Caudate nucleus (tissue), 63 donors: ENCODE measurements at places on chromosomes 2 and 18.

GRCh38 chr2:172586245-172586891 lies 30.5 kb downstream of the PDK1 start:
- no peak for DNase-seq

GRCh38 chr2:147760984-147761383 lies 83.8 kb upstream of the ACVR2A start:
- DNase-seq, result no peak

- no peak for DNase-seq
These were observed 9.1 kb downstream of the KCNF1 start for GRCh38 chr2:10920764-10921388.

DNA sequence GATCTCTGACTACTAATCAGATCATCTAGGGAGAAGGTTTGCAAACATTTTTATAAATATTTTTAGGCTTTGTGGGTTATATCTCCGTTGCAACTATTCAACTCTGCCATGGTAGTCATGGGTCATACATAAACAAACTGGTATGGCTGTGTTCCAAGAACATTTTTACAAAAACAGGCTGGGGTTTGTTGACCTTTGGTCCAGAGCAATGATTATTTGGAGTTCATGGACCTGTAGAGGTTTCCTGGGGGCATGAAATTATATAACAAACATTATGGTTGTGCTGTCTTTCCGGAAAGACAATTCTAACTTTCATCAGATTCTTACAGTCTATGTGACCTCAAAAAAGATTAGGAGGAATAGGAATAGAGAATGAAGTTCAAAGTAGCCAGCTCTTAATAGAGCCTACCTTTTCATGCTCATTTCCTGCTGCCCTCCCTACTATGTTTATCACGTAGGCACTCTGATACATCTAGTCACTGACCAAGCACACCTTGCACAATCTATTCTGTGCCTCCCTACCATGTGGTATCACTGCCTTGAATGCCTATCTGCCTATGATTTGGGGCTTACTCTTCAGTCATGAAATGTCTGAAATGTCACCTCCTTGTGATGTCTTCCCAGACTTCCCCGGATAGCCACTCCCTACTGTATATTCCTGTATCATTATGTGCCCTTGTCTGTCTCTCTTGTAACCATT lies 102.4 kb upstream of the SCN1A start:
- no peak for DNase-seq

DNA sequence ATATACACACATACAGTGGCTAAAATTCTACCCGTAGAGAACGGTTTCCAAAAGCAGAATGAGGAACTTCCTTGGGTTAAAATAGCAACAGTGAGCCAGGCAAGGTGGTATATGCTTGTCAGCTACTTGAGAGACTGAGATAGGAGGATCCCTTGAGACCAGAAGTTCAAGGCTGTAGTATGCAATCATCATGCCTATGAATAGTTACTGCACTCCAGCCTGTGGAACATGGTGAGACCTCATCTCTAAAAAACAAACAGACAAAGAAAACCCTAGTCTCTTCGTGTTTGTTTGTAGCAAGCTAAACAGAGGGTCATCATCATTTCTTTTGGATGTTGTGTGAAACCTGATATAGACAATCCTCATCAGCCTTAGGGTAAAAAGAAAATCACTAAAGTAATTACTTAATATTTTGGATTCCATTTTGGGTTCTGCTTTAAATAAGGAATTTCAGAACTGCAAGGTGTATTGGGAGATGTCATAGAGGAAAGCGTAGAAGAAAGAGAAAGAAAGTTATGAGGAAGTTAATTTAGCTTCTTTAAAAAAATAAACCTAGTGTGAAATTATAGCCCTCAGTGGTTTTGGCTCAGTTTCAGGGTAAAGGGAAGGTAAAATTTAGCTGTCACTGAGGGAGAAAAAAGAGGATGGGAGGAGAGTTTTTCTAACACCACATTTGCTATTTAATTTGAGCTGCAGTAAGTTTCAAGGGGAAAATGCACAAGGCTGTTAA lies 46.5 kb downstream of the PLEK start:
- DNase-seq, result no peak

DNA sequence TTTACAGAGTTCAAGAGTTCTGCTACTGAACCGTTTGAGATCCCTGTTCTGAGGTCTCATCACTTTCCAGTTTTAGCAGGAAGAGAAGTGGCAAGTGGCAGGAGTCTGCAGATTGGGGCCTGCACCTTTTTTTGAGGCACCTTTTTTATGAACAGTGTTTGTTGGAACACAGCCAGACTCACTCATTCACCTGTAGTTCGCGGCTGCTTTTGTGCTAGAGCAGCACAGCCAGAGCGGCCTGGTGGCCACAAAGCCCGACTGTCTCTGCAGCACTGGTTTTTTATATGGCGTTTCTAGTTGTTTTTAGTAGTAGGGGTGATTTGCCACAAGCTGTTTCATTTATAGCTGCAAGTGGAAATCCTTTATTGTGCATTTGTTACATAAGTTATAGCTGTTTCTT lies 8.6 kb downstream of the ACP1 start:
- DNase-seq, result no peak

- no peak for DNase-seq
These were observed 73.8 kb downstream of the CLIP4 start for GRCh38 chr2:29189052-29189451.

DNA sequence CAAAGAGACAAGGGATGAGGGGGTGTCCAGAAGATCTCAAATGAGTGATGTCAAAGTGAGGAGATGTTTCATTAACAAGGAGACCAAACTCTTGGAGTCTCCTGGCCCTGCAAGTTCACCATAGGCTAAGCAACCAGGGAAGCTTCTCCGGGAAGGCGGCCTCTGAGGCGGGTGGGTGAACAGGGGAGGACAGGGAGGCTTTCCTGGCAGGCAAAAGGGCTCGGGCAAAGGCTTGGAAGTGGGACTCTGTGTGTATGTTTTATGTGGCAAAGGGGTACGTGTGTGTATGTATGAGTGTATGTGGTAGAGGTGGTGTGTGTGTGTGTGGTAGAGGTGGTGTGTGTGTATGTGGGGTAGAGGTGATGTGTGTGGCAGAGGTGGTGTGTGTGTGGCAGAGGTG lies 163.9 kb downstream of the DYSF start:
- no peak for DNase-seq

DNA sequence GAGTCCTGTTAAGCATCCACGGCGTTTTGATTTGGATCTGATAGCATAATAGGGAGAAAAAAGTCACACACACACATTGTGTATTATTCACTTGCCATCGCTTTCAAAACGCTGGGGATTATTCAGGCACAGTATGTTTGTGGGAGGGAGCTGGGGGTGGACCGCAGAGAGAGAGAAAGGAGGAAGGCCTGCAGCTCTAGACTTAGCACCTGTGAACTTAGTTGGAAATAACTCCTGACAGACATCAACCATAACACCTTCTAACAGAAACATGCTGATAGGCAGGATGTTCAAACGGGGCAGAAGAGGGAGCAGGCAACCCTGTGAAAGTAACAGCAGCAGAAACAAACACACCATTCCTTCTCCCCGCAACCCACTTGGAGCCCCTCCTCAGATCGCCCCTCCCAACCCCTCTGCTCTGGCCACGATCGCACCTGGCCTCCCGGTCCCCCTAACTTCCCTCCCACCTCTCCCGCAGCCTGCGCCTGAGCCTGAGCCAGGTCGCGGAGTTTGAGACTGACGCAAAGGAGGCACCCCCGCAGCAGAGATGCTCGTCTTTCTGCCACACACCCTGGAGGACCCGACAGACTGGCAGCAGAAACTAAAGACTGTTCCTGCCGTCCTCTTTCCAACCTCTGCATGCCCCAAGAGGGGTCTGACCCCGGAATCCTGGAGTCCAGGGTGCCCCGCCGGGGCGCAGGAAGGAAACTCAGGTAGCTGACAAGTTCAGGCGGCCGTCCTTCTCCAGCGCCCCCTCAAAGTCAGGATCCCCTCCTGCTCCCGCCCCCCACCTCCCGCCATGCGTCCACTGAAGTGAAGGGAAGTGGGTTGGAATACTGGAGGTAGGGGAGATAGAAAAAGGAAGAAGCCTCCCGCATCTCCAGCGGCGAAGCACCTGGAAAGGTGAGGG lies 738 bp downstream of the CHST9 start:
- DNase-seq, result no peak

DNA sequence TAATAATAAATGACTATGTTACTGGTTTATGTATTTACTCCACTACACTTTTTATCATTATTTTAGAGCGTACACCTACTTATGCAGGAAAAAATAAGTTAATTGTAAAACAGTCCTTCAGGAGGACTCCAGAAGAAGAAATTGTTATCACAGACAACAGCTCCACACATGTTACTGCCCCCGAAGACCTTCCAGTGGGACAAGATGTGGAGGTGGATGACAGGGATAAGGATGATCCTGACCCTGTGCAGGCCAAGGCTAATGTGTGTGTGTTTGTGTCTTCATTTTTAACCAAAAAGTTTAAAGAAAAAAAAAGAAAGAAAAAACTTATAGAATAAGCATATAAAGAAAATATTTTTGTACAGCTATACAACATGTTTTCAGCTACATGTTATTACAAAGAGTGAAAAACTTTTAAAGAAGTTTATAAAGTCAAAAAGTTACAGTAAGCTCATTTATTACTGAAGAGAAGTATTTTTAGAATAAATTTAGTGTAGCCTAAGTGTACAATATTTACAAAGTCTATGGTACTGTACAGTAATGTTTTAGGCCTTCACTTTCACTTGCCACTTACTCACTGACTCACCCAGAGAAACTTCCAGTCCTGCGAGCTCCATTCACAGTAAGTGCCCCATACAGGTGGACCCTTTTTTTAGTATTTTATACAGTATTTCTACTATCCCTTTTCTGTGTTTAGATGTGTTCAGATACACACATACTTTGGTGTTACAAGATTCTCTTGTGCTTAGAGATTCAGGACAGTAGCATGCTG lies 7.5 kb downstream of the TGFBRAP1 start:
- DNase-seq, result no peak

DNA sequence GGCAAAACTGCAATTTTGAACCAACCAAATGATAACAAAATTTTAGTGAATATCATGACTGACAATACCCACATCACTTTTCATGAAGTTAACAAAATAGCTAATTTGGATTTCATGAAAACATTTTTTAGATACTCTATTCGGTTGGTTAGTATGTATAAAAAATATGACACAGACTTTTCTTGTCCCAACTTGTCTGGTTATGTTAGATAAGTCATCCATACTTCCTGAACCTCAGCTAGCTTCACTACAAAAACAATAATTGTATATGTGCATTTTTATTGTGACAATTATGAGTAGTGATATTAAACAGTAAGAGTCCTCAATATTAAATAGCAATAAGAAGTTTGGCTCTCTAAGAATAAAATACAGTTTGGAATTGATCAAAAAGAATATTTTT lies 408.1 kb upstream of the DSEL start:
- no peak for DNase-seq

GRCh38 chr2:142038826-142039225 lies 92.0 kb downstream of the LRP1B start:
- no peak for DNase-seq

- no peak for DNase-seq
These were observed 12.5 kb upstream of the SLC38A11 start for GRCh38 chr2:164967781-164968228.

DNA sequence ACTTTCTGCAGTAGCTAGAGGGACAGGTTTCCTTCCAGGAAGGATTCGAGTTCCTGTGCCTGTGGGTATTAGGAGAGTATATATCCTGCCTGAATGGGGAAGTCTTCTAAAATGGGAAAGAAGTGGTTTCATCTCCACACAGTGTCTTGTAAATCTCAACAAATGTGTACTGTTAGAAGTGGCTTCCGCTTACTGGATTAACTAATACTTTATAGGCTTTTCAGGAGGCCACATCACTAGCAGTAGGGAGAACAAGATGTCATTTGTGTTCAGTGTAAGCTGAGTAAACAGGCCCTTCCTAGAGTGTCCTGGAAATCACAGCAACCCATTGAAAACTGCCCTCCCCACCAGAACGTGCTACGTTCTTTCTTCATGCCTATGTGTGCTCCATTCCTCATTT lies 12.5 kb upstream of the POLR1B start:
- no peak for DNase-seq

DNA sequence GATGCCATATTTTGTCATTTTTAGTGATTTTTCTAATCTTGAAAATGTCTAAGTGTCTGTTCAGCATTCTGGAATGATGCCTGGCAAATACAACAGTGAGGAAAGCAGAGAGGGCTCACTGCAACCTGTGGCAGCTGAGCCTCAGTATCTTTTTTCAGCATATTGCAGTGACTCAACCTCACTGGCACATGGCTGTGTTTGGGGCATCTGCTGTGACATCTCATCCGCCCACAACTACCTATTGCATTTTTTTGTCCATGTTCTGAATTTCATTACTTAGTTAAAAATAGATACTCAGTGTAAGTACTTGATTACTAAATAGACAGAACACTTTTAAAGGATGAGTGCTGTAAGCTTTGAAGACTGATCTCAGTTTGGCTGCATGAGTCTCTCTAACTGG lies 10.7 kb downstream of the BABAM2 start:
- DNase-seq, result no peak

DNA sequence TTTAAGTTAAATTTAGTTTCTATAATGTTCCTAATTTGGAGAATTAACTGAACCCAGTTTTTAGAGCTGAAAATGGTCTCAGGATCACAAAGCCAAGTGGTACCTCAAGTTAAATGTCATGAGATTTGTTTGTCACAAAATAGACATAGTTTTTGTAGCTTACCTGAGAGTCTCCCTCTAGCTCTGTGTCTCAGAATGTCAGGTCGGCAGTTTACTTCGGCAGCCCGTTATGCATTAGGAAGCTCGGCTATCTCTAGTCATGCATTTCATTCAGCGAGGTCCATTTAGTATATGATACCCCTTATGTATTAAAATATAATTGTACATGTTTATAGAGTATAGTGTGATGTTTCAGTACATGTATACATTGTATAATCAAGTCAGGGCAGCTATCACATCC lies 155.6 kb downstream of the EML6 start:
- no peak for DNase-seq

- no peak for DNase-seq
These were observed 14.9 kb downstream of the MRPS9 start for GRCh38 chr2:105052773-105053172.

DNA sequence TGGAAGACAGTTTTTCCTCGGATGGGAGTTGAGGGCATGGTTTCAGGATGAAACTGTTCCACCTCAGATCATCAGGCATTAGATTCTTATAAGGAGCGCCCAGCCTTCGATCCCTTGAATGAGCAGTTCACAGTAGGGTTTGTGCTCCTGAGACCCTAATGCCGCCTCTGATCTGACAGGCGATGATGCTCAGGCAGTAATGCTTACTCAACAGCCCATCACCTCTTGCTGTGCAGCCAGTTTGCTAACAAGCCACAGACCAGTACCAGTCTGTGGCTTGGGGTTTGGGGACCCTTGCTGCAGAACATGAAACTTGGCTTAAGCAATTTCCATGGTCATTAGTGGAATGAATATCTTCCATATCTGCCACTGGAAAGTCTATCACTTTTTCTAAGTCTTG lies 56.4 kb downstream of the GORASP2 start:
- DNase-seq, result no peak

GRCh38 chr2:11977766-11978524 lies 231.5 kb downstream of the LPIN1 start:
- DNase-seq, result no peak

- no peak for DNase-seq
These were observed 2.9 kb downstream of the RNF144A start for GRCh38 chr2:6919901-6920742.
